ENCODE measurements at places on chromosomes 7 and 10.

GRCh38 chr7:2508327-2509215 lies 11.0 kb upstream of the LFNG start:
- DNase-seq = no peak

GRCh38 chr10:125093199-125093973 lies 67.0 kb downstream of the CTBP2 start:
- DNase-seq = no peak

GRCh38 chr10:129021594-129022304 lies 445.3 kb upstream of the MGMT start:
- DNase-seq = no peak

- no peak for DNase-seq
These were observed 148.8 kb downstream of the LRRC4 start for GRCh38 chr7:127882313-127882920.

DNA sequence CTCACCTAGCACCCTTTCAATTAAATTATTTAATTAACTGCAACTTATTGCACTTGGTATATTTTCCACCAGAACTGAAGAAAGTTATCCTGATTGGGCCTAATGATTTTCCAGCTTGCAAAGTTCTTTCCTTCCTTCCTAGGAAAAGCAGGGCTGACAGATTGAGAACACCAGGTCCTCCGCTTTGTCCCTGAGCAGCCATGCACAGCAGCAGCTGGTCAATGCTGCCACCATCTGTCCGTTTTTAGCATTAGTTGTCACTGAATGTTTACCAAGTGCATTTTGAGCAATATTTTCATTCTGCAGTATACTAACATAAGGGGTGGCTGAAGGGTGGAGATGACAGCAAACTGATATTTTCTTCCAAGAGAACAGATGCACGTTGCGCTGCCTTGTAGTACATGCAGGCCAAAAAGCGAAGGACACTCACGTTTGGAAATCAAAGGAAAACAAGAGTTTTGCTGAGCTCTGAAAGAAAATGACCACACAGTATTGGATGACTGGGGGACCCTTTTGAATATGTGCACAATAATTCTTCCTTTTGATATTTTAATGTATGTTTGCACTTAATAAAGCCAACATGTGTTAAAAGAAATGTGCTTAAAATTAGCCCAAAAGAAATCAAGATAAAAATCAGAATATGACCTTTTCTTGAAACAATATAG lies 248.8 kb upstream of the PTN start:
- DNase-seq = peak; percentile 37

DNA sequence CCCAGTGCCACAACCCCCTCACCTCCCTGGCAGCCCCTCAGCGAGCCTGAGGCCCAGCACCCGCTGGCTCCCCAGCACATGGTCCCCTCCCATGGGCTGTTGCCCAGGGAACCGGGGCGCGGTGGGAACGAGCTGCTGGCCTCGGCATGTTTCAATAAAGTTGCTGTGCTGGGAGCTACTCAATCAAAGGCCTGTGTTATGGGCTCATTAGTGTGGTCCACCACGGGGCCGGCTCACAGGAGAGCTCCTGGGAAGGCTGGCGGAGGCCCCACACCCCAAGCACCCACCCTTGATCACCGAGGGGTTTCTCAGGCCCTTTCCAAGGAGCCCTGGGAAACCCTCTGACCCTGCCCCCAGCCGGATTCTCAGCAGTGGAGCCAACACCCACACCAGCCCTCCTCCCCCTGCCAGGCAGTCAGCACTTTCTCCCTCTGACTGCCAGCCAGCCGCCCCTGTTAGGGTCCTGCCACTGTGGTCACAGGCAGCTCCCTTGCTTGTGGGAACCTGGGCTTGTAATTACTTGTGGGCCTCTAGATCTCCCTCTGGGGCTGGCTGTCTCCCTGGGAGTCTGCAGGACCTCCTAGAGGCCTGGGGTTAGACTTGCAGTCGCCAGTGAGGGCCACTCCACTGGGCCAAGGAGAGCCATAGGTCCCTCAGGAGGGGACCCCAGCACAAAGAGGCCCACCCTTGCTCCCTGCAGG lies 24.8 kb upstream of the TRIM8 start:
- no peak for DNase-seq

GRCh38 chr7:8249121-8249520 lies 12.8 kb downstream of the ICA1 start:
- no peak for DNase-seq

- DNase-seq = no peak
These were observed 2.4 kb downstream of the ZMIZ2 start for GRCh38 chr7:44750921-44751571.

DNA sequence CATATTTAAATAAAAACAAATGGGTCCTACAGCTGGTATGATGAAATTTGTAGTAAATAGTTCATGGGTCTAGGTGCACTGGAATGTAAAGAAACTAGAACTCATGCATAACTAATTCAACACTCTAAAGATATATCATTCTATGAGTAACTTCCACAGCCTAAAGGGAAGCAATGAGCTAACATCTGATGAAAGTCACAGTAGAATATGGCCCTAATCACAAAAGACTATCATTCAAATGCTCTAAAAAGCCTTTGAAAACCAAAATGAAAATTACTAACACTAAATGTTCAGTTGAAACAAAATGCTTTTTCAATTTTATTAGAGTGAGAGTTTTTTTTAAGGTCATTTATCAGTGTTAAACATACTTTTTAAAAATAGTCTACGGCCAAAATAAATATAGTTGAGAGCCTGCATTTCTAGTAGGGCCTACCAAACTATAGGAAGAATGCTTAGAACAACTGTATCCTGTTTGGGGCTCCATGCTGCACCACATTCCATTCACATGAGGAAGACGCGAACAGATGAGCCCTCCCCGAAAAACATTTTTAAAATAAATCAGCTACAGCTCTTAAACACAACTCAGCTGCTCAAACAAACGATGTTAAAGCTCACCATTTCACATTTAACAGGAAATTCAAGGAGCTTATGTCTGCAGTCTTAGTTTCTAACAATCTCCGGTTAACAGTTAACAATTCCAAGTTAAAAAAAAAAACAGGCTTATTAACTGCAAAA lies 134.5 kb downstream of the NRBF2 start:
- peak; percentile 31 for DNase-seq

DNA sequence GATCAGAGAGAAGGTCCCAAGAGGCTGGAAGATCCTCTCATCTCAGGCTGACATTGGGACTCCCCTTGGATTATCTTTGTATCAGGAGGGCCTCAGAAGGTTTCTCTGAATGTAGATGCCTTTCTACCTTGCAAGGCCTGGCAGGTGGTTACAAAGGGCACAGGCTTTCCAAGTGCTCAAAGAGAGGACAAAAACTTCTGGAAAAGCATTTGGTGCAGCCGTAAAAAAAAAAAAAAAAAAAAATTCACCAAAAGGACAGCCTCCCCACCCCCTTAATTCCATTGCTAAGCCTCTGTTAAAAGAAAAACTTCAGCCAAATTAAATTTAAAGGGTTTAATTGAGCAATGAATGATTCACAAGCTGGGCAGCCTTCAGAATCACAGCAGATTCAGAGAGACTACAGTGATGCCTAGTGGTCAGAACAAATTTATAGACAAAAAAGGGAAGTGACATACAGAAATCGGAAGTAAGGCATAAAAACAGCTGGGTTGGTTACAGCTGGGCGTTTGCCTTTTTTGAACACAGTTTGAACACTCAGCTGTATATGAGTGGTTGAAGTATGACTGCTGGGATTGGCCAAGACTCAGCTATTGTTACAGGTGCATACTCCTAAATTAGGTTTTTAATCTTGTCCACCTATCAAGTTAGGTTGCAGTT lies 42.5 kb upstream of the LRGUK start:
- no peak for DNase-seq

DNA sequence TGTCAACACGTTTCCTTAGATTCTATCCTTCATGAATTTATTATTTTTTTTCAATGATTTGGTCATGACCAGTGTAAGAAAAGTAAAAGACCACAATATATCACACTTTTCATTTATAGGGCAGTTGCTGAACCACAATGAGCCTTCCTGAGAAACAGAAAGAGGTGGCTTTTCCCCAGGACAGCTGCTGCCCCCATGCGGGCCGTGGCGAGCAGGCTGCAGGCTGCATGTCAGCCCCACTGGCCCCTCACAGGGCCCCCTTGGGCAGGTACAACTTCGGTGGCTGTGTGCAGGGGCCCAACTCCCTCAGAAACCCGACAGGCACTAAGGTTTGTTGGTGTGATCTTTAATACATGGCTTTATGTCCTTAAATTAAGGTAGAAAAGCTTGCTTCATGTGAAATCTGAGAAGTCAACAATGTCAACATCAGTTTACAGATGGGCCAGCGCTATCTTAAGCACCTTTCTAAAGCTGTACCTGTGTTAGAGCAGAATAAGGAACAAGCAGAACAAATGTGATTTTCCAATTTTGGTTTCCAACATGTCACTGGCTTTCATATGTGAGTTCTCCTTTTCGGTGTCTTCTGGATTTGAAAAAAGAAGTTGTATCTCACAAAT lies 10.6 kb downstream of the BEND7 start:
- peak; percentile 18 for DNase-seq

DNA sequence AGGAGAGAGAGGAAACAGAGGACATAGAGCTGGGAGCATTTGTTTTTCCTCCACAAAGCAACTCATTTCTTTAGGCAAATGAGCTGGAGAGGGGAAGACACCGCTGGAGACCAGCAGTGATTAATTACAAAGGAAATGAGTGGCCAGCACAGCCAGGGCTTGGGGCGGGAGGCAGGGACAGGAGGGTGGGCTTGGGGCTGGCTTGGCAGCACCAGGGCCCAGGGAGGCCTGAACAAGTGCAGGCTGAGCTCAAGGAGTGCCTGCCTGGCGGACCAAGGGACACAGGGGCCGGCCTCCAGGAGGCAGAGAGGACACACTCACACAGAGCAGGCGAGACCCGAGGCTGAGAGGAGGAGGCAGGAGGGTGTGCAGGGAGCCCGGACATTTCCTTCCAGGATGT lies 149.0 kb upstream of the UNC5B start:
- no peak for DNase-seq

- no peak for DNase-seq
These were observed 81.7 kb upstream of the GTF2I start for GRCh38 chr7:74575811-74576210.

All from NCI-H146 (cell line).